SK-MEL-5 (cell line): ENCODE measurements at places on chromosomes 11 and 22. TPM values are rescaled to one million over a fixed set of nuclear protein-coding genes. Genes with fewer than 3 reads are reported as not detected.
A peak's percentile ranks its signal among the peaks of the same experiment; 100 is the strongest.

The HEPHL1 gene
- not detected in 2 replicates for total RNA-seq

The MRGPRE gene
- total RNA-seq = not detected in 2 replicates

GRCh38 chr22:30289141-30289979 lies at the start of gene CASTOR1:
CASTOR1 (minus strand) TSS chr22:30289505; CDS start chr22:30289497, 8 bp downstream.
- peak; percentile 99 for DNase-seq

- no peak for DNase-seq
These were observed 7.5 kb downstream of the SYN3 start for GRCh38 chr22:33050614-33051182.

DNA sequence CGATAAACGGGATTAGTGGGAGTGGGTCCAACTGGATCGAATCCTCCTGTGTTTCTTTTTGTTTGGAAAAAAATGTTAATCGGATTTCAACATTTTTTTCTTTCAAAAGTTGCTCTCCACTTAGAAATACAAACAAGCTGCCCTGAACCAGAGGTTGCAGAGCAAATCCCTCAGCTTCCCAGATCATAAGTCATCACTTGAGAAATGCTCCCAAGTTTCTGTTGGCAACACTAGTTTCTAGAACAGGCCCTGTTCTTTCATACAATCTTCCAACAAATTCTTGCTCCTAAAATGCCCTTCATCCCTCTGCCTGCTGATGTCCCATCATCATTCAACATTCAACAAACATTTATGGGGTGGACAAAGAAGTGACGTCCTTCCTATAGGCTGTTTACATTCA lies 1.3 kb upstream of the MLC1 start:
- DNase-seq = no peak

DNA sequence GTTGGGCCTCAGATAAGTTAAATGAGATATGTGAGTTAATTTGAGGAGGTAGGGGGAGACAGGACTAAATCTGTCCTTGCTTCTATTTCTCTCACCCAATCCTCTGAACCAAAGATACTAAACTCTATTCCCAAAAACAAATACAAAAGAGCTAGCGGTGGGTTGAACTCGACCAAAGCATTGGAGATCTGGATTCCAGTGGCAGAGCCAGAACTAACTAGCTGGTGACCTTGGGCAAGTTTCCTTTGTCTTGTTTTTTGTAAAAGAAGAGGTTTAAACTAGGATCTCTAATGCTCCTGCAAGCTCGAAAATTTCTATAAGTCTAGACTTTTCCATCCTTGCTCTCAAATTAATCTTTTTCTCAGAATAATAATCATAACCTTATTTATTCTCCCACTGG lies 1.5 kb downstream of the ME3 start:
- DNase-seq = no peak

DNA sequence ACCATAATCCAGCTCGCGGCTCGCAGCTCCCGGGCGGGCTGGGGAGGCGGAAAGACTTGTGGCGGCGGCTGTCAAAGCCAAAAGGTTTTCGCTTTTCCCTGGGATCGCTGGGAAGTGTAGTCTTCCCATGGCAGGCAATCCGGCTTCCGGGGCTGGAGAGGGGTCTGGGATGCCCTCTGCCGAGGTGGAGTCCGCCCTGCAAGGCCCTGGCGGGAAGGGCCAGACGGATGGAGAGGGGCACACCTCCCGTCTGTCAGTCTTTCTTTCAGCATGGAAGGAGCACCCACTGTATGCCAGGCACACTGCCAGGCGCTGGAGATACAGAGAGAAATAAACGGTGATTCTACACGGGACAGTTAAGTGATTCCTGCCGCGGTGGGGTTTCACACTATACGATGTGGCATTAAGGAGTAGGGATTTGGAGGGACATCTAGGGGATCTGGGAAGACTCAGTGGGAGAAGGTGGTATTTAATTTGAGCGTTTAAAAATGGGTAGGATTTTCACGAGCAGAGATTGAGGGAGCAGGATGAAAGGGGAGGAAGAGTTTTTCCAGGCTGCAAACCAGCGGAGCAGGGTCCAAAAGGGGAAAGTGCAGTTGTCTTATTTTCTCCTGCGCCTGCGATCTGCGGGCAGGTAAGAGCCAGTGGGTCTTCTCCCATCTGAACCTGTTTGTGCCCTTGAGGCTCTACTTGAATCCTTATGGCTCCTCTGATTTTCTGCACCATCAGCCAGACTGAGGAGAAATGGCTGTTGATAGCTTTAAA lies at the start of gene BACE1:
TSS of gene BACE1 (minus strand) at position 60 of the 765 bp plus-strand sequence. CDS start 461 bp downstream, outside the sequence.
- DNase-seq = peak; percentile 87
